ENCODE measurements at places on chromosomes 4 and X. TPM values are rescaled to one million over a fixed set of nuclear protein-coding genes. Genes with fewer than 3 reads are reported as not detected.

- H3K4me1 ChIP-seq, result peaks cover 29% of the 10 kb centered on the region
- no peak overlapping the region for H3K27ac ChIP-seq
- DNase-seq, result no peak
- H3K27me3 ChIP-seq, result peaks cover 2% of the 10 kb centered on the region
- no peaks in the 10 kb centered on the region for H3K36me3 ChIP-seq
Measured at GRCh38 chr4:2406920-2407319, 11.5 kb downstream of the ZFYVE28 start.

The DCAF8L1 gene
- total RNA-seq, result not detected

DNA sequence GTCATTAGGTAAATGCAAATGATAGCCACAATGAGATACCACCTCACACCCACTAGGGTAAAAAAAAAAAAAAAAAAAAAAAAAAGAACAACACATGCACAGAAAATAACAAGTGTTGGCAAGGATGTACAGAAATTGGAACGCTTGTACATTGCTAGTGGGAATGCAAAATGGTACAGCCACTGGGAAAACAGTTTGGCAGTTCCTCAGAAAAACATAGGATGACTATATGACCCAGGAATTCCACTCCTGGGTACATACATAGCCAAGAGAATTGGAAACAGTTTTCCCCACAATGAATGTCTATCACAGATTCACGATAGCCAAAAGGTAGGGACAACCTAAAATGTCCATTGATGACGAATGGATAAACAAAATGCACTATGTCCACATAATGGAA is 161.3 kb upstream of the MAMLD1 start:
- no peak overlapping the region for H3K27ac ChIP-seq
- no peaks in the 10 kb centered on the region for H3K36me3 ChIP-seq
- peaks cover 15% of the 10 kb centered on the region for H3K4me1 ChIP-seq
- H3K4me3 ChIP-seq, result no peak overlapping the region
- no peaks in the 10 kb centered on the region for H3K27me3 ChIP-seq

The FGF16 gene
- 0.55 TPM for total RNA-seq

The ADGRG2 gene
- total RNA-seq, result 4.5 TPM

The CYLC1 gene
- not detected for total RNA-seq

DNA sequence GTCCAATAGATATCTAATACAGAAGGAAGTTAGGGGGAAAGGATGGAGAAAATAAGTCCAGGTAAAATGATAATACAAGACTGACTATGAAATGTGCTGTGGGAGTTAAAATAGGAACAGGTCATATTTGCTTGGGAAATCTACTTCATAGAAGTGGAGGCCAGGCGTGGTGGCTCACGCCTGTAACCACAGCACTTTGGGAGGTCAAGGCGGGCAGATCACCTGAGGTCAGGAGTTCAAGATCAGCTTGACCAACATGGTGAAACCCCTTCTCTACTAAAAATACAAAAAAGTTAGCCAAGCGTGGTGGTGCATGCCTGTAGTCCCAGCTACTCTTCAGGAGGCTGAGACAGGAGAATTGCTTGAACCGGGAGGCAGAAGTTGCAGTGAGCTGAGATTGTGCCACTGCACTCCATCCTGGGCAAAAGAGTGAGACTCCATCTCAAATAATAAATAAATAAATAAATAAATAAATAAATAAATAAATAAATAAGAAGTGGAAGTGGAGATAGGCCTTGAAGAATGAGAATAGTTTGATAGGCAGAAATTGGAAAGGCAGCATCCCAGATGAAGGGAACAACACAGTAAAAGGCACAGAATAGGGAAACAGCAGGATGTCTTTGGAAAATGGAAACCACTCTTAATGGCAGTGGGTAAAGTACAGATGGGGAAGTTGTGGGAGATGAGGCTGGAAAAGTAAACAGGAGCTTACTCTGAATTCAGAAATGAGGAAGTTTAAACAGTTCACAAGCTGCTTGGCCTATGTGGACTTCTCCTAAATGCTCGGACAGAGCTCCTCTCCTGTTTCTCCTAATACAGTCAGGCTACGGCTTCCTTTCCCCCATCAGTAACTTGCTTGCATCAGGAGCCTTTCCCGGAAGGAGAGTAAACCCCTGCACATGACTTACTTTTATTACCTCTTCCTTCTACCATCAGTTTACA is 15.1 kb upstream of the GK start:
- no peaks in the 10 kb centered on the region for H3K36me3 ChIP-seq
- no peak overlapping the region for H3K4me3 ChIP-seq
- H3K27me3 ChIP-seq, result no peaks in the 10 kb centered on the region
- no peak for DNase-seq
- no peak overlapping the region for H3K27ac ChIP-seq

The HERC5 gene
- 6.8 TPM for total RNA-seq

GRCh38 chrX:26026179-26026578 is 112.0 kb upstream of the MAGEB18 start:
- no peak overlapping the region for H3K4me3 ChIP-seq
- H3K27me3 ChIP-seq, result no peaks in the 10 kb centered on the region
- no peak overlapping the region for H3K27ac ChIP-seq
- DNase-seq, result no peak

The CPZ gene
- total RNA-seq, result 34.4 TPM

GRCh38 chr4:169103966-169104412 is 93.9 kb upstream of the CBR4 start:
- peaks cover 4% of the 10 kb centered on the region for H3K4me1 ChIP-seq
- H3K27me3 ChIP-seq, result no peaks in the 10 kb centered on the region
- H3K36me3 ChIP-seq, result peaks cover 11% of the 10 kb centered on the region
- no peak overlapping the region for H3K27ac ChIP-seq

- peak; percentile 83 for DNase-seq
- H3K36me3 ChIP-seq, result no peaks in the 10 kb centered on the region
- H3K4me3 ChIP-seq, result no peak overlapping the region
- no peaks in the 10 kb centered on the region for H3K27me3 ChIP-seq
- no peak overlapping the region for H3K27ac ChIP-seq
- no peaks in the 10 kb centered on the region for H3K4me1 ChIP-seq
Measured at GRCh38 chrX:122464341-122464740, 719.7 kb upstream of the GRIA3 start.

GRCh38 chr4:123939621-123940020 is 543.0 kb downstream of the SPRY1 start:
- no peak for DNase-seq
- H3K27me3 ChIP-seq, result no peaks in the 10 kb centered on the region
- no peak overlapping the region for H3K4me3 ChIP-seq
- H3K36me3 ChIP-seq, result no peaks in the 10 kb centered on the region

GRCh38 chr4:78627046-78627965 is 75.7 kb downstream of the ANXA3 start:
- H3K27ac ChIP-seq, result no peak overlapping the region
- H3K4me3 ChIP-seq, result no peak overlapping the region
- H3K4me1 ChIP-seq, result peaks cover 9% of the 10 kb centered on the region
- H3K27me3 ChIP-seq, result no peaks in the 10 kb centered on the region

The WDR17 gene
- total RNA-seq, result 42.5 TPM

GRCh38 chr4:122890147-122890795 is 32.1 kb downstream of the NUDT6 start:
- no peak overlapping the region for H3K4me3 ChIP-seq
- H3K27me3 ChIP-seq, result no peaks in the 10 kb centered on the region
- H3K4me1 ChIP-seq, result no peaks in the 10 kb centered on the region
- no peaks in the 10 kb centered on the region for H3K36me3 ChIP-seq
- DNase-seq, result no peak
- H3K27ac ChIP-seq, result no peak overlapping the region

The UBA1 gene
- total RNA-seq, result 156 TPM

The AR gene
- total RNA-seq, result 4.0 TPM

The EXOC1L gene
- 0.17 TPM for total RNA-seq

- H3K36me3 ChIP-seq, result no peaks in the 10 kb centered on the region
- no peak overlapping the region for H3K27ac ChIP-seq
- peaks cover 9% of the 10 kb centered on the region for H3K4me1 ChIP-seq
Measured at GRCh38 chr4:7087036-7087435, 19.2 kb upstream of the GRPEL1 start.

The CCDC149 gene
- 15.0 TPM for total RNA-seq

GRCh38 chrX:18833071-18833731 is 125.8 kb downstream of the PPEF1 start:
- no peak overlapping the region for H3K27ac ChIP-seq
- H3K4me1 ChIP-seq, result no peaks in the 10 kb centered on the region
- no peak for DNase-seq
- H3K4me3 ChIP-seq, result no peak overlapping the region
- no peaks in the 10 kb centered on the region for H3K36me3 ChIP-seq
